ENCODE measurements at places on chromosomes 7 and 10.

DNA sequence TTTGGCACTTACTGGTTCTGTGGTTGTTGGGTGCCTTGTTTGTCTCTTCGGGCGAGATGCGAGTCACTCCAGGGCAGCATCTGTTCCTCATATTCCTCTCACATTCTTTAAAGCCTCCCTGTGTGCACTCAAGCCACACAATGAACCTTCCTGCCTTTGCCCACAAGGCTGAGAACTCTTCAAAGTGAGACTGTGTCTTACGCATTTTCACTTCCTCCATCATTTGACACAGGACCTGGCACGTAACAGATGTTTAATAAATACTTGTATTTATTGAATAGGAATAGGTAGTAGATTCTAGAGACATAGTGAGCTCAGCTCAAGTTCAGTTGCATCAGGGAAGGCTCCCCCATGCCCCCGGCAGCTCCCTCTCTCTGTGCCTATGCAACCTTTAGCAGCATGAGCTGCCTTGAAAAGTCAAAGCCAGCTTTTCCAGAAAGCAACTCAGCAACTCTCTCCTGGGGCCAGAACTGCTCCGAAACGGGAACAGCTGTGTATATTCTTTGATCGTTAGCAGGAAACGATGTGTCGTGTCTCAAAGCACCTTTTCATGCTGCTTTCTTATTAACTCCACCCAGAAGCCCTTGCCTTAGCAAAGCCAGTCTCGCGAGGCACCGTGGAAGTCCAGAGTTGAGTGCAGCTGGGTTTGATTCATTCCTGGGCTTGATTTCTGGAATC, 97.5 kb downstream of the PFKFB3 start:
- peak; percentile 83 for DNase-seq

DNA sequence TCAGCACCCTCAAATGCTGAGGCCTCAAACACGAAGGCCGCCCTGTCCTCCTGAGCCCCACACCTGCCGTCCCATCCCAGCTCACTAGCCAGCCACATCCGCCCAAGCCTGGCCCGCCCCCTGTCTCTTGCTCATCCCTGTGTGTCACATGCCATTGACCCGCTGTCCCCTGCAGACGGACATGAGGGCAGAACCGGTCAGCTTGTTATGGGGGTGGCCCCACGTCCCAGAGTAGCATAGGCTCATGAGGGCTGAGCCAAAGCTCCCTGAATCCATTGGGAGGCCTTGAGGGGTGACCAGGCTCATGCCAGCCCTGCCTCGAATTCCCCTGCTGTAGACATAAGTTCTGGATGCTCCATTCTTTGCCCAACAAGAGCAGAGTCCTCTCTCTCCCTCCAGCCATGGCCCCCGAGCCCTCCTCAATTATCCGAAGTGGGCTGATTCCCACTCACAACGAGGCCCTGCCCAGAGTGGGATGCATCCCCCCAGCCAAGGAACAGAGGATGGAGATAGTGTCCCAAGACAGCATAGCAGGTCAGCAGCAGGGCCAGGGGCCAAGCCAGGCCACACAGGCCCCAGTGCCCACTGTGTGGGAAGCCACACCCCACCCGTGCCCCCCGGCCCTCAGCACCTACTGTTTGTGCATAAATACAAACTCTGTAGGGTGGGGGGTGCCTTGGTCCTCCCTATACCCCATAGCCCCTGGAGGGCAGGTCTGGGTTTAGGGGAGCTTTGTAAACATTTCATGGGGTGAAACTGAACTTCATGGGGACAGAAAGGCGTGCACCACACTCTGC, 42.1 kb downstream of the EBF3 start:
- DNase-seq = no peak

- DNase-seq = peak; percentile 3
These were observed 914 bp downstream of the SDHAF3 start for GRCh38 chr7:97118306-97118917.

DNA sequence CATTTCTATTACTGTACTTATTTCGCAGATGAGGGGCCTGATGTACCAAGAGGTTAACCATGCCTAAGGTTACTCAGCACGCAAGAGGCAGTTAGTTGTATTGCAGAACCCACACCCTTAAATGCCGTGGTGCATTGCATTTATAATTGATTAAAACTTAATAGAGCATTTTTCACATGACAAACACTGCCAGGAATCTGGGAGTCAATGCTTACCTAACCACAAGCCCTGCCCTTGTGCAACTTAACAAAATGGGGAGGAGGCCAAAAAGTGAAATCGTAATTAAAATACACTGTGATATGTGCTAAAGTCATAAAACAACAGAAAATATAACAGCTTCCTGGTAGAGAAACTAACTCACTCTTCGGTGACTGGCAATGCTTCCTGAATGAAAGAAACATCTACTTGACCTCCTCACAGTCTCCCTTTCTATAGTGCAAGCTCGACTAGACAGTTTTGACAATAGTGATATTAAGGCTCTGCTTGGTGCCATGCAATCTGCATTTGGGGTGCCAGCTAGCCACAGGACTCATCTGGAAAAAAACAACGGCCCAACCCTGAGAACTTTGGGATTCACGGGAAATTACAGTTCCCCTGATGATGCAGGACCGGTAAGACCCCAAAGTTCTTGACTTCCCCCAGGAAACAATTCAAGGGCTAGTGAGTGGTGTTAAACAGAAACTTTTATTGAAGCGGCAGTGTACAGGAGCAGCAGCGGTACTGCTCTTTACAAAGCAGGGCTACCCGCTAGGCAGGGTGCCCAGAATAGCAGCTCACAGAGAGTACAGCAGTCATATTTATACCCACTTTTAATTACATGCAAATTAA, 612.4 kb downstream of the TNS3 start:
- DNase-seq = no peak

DNA sequence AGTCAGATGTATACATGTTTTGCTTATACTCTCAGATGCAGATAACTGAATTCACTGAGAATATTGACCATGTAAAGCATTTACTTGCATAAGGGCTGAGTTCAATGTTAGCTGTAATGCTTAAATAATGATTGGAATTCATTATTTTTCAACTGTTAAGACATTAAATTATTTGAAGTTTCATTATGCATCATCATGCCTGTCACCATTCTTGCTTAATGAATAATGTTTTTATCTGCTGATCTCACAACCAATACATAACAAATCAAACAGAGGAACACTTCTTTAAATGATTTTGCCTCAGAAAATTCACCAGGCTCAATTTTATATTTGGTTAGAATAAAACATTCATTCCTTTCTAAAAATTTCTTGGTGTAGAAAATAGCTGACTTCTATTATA, 233.4 kb downstream of the GPR37 start:
- DNase-seq = no peak

DNA sequence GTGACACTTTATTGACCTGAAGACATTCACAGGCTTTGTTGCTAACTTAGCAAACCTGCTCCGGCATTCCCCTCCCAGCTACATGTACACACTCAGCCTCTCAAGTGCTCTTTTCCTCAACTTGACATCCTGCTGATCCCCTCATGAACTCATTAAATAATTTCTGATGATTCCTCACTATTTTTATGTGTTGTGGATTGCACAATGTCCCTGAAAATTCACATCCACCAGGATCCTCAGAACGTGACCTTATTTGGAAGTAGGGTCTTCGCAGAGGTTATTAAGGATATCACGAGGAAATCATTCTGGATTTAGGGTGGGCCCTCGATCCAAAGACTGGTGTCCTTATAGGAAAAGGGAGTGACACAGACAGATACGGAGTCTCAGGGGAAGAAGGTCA, 27.3 kb downstream of the FIGNL1 start:
- DNase-seq = no peak

DNA sequence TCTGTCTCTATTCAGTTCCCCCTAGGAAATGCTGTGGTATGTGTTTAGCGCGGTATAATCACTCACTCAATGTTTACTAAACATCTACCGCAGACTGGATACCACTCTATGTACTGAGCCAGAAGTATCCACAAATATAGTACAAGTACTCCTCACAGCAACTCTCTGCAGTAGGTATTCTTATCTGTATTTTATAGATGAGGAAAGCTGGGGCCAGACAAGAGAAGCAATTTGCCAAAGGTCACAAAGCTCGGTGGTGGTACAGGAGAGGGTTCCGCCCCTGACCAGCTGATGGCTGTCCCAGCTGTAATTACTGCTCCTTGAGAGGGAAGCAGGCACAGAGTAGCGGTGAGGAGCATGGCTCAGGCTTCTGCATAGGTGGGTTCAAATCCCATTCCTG, 184.1 kb downstream of the DOCK4 start:
- DNase-seq = no peak

DNA sequence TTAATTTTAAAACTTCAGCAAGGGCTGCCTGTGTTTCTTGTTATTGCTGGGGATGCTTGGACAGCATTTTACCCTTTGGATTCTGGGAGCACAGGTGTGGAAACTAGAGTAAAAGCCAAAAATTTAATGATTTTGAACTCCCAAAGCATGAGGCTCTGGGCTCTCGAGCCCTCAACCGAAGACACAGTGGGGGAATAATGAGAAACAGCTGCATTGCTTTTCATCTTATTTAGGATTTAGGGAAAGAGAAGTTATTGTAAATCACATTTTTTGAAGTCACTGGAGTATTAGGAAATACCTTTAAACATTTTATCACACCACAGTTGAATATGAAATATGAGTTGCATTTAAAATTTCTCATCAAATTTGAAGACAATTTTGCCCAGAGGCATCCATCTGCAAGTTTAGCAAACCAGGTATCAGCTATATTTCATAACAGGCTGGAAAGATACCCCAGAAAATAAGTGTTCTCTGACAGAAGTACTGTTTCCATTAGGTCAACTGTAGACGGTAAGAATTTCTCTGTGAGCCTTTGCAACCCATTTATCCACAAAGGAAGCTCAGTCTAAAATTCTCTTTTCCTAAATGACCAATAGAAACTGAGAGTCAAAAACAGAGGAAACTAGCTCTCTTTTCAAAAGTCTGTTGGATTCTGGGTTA, 290.6 kb upstream of the PHYHIPL start:
- no peak for DNase-seq

GRCh38 chr10:75083972-75084833, 27.3 kb upstream of the SAMD8 start:
- no peak for DNase-seq

- no peak for DNase-seq
These were observed 453.4 kb upstream of the AKR1E2 start for GRCh38 chr10:4372601-4373000.

GRCh38 chr7:34354011-34354410, 304.0 kb upstream of the NPSR1 start:
- no peak for DNase-seq

GRCh38 chr7:138729444-138729843, 28.3 kb upstream of the SVOPL start:
- no peak for DNase-seq

DNA sequence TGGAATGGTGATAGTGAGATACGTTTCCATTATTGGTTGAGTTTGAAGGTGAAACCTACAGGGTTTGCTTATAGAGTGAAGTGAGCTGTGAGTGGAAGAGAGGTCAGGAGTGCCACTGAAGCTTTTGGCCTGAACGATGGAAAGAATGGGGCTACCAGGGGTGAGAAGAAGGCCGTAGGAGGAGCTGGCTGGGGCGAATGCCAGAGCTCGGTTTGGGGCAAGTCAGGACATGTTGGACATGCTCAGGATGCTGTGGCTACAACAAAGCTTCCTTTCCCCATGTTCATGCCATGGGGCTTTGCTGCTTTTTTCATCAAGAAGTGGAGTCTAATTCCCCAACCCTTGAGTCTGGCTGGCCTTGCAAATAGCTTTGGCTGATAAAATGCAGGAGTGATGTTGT, 253.7 kb downstream of the GLRX3 start:
- no peak for DNase-seq

DNA sequence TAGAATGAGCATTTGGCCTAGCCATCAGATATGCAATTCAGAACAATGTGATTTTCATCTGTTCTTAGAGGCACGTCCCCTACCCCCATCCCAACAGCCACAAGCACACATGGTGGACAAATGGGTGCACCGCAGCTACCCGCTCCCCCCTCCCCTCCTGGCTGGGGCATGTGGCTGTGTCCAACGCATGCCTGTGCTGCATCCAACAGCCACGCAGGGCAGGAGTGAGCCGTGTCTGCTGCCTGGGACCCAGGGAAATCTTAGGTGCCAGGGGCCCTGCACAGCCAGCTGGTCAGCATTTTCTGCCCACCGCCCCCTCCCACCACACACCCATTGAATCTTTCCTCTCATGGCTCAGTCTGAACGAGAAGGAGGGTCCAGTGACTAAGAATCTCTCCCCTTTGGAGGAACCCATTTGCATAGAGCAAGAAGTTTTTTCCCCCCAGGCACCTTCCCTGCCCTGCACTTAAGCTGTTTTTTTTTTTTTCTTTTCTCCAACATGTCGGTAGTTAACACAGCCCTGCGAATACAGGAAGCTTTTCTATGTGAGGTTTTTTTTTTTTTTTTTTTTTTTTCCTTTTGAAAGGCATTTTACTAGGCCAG, 138.9 kb downstream of the WDR11 start:
- no peak for DNase-seq

GRCh38 chr7:151133266-151133985, 34.1 kb downstream of the GBX1 start:
- no peak for DNase-seq

DNA sequence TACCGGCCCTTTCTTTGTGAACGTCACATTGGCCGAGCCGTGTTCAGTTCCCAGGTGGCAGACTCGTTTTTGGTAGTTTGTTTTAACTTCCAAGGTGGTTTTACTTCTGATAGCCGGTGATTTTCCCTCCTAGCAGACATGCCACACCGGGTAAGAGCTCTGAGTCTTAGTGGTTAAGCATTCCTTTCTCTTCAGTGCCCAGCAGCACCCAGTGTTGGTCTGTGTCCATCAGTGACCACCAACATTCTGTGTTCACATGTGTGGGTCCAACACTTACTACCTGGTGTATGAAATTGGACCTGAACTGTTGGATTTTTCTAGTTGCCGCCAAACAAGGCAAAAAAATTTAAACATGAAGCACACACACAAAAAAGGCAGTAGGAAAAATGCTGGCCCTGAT, 9.9 kb upstream of the CSGALNACT2 start:
- no peak for DNase-seq

GRCh38 chr7:96316949-96317348, 4.9 kb downstream of the SLC25A13 start:
- DNase-seq = no peak

DNA sequence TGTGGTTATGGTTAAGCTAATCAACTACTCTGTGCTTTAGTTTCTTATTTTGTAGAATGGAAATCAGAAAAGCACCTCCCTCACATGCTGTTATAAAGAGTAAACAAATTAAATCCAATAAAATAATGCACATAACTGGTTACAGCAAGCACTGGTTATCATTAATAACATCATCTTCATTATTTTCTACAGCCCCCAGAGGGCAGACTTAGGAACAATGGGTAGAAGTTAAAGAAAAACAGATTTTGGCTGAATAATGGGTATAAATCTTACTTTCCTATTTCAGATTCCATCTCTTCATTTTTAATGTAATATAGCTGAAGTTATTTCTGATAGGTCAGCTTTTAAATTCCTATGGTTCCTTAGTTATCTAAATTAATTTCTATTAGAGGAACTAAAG, 126.5 kb downstream of the DOCK4 start:
- peak; percentile 61 for DNase-seq

GRCh38 chr10:62178568-62178967, 90.1 kb downstream of the RTKN2 start:
- DNase-seq = no peak
